Tibial nerve (tissue), 4 donors: ENCODE measurements at places on chromosomes 7 and 10. TPM values are rescaled to one million over a fixed set of nuclear protein-coding genes. Genes with fewer than 3 reads are reported as not detected.

DNA sequence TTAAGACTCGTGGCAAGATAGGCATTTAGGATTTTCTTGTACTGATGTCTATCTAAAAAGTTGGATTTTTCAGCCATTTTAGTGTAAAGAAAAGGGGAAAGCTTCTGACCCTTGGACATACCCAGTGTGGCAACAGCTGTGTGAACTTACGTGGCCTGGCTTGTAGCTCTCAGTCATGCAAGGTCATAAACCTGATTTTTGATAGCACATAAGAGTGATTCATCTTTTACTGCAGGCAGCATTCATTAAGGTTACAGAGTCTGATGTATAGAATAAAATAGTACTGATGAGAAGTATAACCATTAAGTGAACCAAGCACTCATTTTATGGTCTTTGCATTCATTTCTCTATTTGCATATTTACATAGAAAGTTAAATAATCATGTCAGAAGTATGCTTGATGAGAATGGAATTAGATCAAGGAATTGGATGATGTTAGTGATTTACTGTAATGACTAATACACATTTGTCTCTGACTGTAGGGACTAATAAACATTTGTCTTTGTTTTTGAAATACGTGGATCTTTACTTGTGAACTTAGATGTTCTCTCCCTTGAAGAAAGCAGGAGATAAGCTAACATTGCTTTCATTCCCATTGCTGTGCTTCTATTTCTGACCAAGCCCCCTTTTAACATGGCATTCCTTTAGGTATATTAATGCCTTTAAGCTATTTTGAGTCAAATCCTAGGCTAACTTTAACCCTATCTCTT lies 88.2 kb downstream of the GSDME start:
- no peak for DNase-seq

DNA sequence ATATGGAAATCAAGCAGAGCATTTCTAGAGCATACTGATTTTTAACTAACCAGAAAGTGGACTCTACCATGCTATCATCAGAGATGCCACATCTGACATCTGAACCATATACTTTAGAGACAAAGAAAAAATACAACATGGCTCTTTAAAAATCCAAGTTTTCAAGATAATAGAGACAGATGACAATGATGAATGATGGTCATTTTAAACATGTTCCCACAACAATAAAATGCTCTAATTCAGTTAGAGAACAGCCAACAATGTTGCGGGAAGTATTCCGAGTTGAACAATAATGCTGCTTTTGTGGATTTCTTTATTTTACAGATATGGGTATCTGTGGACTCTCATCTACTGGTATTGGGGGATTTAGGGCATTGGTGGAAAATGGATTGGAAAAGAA lies 52.8 kb downstream of the PRTFDC1 start:
- no peak for DNase-seq

The IGFBP1 gene
- not detected for total RNA-seq

The SPDYE5 gene
- total RNA-seq: not detected
